Stimulated activated CD8-positive, alpha-beta memory T cell treated with anti-CD3 and anti-CD28 coated beads, Interleukin-15, amount 100 ng/mL, for 48 hours (primary cell): ENCODE measurements at places on chromosomes 13 and 19.

DNA sequence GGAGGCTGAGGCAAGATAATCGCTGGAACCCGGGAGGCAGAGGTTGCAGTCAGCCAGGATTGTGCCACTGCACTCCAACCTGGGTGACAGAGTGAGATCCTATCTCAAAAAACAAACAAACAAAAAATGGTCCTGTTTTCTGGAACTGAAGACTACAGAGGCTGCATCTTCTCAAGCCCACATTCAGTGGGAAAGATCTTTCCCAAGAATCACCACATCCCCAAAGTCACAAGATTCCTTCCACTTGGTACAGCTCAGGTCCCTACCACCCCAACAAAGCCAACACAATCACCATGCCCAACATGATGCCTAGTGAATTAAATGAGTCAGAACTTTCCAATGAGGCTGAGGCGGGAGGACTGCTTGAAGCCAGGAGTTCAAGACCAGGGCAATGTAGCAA is 15.3 kb downstream of the CATSPERG start:
- no peak for DNase-seq

- no peak for DNase-seq
These were observed 159.5 kb downstream of the RBM26 start for GRCh38 chr13:79246578-79246949.

- DNase-seq = no peak
These were observed 852.0 kb downstream of the DACH1 start for GRCh38 chr13:71015021-71015420.

DNA sequence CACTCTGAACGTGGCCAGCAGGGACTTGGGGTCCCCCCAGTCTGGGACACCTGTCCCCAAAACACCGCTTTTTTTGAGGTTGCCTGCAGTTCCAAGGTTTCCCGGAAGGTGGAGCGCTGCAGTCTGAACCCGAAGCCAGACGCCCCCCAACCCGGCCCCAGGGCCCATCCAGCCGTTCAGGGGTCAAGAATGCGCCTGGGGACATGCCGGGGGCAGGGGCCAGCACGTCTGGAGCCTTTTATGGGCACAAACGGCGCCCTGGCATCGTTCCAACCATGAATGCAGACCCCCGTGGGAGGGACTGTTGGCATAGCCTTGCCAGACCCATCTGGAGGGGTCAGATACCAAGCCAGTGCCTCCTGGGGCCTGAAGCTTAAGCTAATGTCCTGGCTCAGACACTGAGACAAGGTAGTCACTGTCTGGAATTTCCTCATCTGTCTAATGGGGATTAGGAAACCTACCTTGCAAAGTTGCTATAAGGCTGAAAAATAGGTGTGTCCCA is 6.9 kb downstream of the S1PR5 start:
- no peak for DNase-seq

GRCh38 chr13:113744197-113745000 is 14.6 kb upstream of the TMEM255B start:
- no peak for DNase-seq

DNA sequence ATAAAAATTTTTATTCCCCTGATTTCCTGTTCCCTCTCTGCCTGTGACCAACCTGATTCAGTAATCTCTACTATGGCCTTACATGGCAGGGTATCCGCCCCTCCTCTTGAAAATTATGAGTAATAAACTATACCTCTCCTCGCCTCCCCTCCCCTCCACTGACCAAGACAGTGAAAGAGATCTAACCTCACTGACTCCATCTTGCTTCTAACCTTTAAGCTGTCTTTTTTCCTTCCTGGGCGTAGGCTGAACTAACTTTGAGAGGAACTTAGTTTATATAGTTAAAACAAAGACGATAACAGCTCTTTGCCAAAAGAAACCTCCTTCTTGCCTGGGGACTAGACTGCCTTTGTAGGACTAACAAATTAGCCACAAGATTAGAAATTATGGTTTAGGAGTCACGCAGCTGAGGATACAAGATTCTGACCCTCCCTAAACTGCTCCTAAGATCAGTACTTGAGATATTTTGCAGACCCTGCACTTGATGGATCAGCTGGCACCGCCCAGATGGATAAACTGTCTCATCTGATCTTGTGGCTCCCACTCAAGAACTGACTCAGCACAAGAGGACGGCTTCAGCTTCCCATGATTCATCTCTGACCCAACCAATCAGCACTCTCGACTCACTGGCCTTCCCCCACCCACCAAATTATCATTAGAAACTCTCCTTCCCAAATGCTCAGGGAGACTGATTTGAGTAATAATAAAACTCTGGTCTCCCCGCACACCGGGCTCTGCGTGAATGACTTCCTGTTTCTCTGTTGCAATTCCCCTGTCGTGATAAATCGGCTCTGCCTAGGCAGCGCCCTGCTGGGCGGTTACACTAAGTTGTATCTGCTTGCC is 187.1 kb downstream of the TDRD3 start:
- no peak for DNase-seq

DNA sequence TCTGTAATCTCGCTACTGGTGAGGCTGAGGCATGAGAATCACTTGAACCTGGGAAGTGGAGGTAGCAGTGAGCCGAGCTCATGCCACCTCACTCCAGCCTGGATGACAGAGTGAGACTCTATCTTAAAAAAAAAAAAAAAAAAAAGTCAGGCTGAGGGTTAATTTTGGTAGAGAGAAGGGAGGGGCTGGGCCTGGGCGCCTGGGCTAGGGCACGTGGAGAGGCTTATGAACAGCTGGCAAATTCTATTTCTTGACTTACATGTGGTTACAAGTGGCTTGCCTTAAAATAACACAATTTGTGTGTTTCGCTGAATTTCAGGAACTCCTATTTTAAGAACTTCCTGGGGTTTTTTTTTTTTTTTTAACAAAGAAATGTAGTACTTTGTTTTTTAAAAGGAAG is 47.6 kb upstream of the MAP3K10 start:
- DNase-seq = no peak

DNA sequence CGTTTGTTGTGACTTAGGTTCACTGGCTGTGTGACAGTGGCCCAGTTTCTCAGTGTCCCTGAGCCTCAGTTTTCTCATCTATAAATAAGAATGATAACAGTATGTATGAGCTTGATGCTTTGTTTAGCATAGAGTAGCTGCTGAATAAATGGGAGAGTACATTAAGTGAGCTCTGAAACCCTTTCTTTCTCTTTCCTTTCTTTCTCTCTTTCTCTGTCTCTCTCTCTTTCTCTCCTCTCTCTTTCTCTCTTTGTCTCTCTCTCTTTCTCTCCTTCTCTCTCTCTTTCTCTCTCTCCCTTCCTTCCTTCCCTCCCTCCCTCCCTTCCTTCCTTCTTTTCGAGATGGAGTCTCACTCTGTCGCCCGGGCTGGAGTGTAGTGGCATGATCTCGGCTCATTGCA is 2.0 kb downstream of the KXD1 start:
- DNase-seq = no peak

DNA sequence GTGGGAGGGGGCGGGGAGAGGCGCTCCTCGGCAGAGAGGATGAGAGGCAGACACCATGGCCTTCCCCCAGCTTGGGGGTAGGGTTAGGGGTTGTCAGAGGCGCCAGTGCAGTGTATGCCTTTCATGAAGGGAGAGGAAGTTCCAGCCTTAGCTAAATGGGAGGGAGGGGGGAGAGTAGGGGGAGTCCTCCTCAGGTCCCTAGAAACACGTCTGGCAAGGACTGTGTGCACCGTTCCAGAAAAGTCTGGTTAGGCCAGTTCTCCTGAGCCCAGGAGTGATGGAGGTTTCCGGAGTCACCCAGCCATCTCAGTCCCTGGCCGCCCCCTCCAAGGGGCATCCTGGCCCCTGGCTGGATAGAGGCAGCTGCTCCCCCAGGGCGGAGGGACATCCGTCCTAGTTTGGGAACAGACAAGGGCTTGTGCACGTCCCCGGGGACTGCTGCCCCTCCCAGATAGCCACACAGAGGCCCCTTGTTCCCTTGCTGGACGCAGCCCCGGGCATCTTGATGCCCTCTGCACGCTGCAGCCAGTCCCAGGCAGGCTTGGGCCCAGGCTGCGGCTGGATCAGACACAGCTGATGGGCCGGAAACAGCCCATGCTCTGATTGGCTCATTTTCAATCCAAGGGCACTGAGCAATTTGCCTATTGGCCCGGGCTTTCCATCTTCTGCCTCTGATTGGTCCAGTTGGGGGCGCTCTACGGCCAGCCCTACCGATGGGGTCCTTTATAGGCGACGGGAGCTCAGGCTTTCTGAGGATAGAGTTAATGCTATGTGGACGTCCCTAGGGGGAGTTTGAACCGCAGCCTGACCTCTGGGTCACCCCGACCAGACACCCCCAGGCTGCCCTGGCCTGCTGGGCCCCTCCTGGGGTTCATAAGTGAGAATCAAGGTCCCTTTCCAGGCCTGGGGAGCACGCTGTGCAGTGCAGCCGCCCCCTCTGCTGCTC is 3.8 kb downstream of the S1PR2 start:
- DNase-seq = no peak

DNA sequence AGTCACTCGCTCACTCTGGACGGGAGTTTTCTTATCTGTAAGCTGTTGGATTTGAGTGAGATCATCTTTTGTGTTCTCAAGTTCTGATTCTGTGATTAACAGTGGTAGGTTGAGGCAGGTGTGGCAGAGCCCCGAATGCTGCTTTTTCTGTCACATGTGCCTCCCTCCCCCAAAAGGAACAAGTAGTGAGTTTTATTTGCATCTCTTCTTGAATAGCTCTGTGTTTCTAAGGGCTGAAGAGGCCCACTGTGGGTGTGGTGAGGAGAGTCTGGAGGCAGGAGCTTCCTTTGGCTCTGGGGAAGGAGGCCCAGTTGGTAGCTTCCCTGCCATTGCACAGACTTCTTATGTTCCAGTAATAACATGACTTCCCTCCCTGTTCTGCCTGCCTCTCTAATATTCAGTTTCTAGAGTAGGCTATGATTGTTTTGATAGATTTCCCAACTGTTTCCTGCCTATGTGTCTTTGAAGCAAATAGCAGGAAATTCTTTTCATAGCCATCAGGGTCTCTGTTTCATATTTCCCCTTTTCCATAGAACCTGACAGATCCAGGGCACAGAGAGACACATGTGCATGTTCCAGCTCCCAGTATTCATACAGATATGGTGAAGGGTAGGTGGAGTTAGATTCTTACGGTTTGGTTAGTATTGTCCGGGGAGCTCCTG is 23.9 kb upstream of the CXCL17 start:
- DNase-seq = no peak

DNA sequence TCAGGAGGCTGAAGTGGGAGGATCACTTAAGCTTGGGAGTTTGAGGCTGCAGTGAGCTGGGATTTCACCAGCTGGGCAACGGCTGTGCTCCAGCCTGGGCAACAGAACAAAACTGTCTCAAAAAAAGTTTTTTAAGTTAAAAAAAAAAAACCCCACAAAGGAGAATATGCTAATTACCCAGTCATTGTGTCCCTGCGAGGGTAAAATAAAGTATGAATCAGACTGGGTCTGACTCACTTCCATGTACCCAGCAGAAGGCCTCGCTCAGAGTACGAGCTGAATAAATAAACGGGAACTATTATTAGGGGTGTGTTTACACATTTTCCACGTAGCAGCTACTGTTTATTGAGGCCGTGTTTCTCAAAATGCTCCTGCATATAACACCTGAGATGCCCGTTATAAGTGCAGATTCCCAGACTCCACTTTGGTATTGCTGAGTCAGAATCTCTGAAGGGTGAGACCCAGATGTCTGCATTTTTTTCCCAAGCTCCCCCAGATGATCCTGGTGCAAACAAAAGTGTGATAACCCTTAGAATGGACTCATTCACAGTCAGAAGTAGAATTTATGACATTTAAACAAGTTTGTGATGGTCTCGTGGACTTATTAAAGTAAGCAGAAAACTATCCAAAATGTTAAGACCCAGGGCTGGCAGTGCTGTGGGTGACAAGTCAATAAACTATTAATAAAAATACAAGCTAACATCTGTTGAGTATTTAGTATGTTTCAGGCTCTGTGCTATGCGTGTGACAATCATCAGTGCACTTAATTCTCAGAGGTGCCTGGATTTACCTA is 28.2 kb downstream of the KCNC3 start:
- no peak for DNase-seq

DNA sequence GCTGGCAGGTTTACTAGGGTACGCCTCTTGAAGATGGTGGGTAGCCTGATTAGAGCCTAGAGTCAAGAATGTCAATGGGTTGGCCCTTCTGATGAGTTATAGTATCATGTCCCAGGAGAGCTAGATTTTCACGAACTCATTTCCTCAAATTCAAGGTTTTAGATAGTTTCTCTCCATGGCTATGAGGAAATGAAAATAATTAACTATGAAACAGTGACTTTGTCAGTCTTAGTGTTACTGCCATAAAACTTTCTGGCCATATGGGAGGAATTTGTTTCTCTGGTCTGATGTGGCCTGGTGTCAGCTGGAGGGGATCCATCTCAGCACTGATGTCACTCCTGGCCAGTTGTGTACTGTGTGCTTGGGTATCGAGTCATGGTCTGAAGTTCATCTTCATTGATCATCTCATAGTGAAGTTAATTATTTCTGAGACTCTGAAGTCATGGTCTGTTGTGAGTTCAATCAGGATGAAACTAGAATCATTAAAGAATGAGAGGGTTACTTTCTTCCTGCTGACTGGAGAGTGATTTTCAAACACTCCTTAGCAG is 49.4 kb upstream of the TNFSF11 start:
- no peak for DNase-seq

GRCh38 chr19:13130886-13131490 is 12.9 kb downstream of the NACC1 start:
- DNase-seq = no peak

DNA sequence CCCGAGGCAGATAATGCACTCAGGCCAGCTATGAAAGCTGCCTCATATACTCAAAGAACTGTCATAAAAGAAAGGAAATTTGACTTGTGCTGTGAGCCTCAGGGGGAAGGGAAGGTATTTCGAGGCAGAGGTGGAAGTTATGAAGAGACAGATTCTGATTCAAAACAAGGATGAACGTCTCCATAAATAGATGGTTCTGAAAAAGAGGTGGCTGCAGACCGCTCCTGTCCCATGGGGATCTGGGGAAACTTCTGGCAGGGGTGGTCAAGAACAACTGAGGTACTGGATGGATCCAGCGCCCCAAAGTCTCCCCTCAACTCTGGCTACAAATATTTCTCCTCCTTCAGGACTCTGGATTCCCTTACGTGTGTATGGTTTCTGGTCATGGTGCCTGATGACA is 168.1 kb upstream of the IRS2 start:
- no peak for DNase-seq

DNA sequence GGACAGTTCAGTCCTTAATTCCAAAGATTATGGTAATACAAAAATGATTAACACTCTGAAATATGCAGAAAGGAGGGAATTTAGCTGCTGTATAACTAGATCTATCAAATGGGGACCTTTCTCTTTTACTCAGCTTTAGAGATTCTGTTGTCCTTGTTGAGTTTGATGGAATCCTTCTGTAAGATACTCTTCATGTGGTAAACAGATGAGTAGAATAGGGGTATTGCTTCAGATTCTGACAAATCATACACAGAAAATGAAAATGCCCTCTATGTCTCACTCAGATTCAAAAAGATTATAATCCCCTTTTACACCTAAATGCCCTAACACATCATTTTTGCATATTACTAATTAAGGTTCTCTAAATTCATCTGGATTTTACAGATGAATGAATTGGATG is 50.7 kb downstream of the ARHGAP35 start:
- DNase-seq = no peak

- DNase-seq = no peak
These were observed 2.7 kb downstream of the ADGRE5 start for GRCh38 chr19:14383661-14384555.
